ENCODE measurements at places on chromosomes 4 and X.

GRCh38 chr4:6929812-6930464 is 20.3 kb downstream of the TBC1D14 start:
- no peak for DNase-seq

- DNase-seq: no peak
These were observed 24.9 kb upstream of the RNF150 start for GRCh38 chr4:141158219-141158618.

- DNase-seq: no peak
These were observed 155.0 kb downstream of the PALLD start for GRCh38 chr4:168651864-168652263.

DNA sequence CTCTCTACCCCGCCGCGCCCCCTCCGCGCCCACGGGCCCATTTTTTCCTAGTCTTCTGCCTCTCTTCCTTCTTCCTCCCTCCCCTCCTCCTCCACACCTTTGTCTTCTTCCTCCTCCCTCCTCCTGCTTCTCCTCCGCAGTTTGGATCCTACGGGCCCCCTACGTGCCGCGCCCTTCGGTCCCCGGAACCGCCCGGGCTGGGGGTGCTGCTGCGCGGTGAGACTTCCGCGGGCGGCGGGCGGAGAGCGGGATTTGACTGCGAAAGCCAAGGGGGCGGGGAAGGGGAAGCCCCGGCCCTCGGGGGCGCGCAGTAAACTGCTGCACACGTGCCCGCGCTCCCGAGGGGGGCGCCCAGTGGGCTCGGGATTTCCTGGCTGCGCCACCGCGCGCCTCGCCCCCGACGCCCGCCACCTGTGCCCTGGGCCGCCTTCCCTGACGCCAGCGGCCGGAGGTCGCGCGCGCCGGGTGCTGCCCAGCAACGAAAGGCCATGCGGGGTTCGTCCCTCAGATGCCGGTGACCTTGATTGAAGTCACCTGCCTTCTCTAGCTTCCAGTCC is 3.3 kb upstream of the NKX3-2 start:
- no peak for DNase-seq

DNA sequence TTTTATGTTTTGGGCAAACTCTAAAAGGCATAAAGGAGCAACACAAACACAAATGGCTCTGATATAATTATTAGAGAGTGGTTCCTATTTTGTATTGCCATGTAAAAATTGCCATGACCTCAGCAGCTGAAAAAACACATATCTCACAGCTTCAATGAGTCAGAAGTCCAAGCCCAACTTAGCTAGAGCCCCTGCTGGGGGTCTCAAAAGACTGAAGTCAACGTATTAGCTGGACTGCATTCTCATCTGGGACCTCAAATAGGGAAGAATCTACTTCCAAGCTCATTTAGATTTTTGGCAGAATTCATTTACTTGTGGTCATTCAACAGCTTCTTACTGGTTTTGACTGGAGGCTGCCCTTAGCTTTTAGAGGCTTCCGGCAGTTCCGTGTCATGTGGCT is 47.4 kb downstream of the FREM3 start:
- DNase-seq: no peak

DNA sequence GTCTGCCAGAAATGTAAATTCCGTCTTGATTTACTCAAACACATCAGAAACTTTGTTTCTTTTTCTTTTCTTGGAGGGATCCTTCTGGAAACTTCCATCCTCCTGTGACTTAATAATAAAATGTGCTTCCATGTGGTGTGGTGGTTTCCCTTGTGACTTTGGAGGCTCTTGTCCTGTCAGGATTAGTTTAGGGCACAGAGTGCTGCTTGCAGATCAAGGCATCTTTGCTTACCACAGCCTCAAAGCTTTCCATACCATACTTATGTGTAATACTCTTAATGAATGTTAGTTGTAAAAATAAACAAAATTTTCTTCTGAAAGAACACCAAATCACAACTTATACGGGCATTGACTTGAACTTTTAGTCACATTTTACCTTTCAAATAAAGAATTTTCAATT is 27.4 kb downstream of the GBA3 start:
- no peak for DNase-seq

- peak; percentile 20 for DNase-seq
These were observed 536 bp downstream of the OTUD5 start for GRCh38 chrX:48956728-48957414.
